AG08396 (cell line): ENCODE measurements at places on chromosomes 1 and 21.
A peak's percentile ranks its signal among the peaks of the same experiment; 100 is the strongest.

GRCh38 chr1:114473796-114474195, 37.2 kb downstream of the TRIM33 start:
- DNase-seq = no peak

- no peak for DNase-seq
These were observed 89.2 kb upstream of the GRIK3 start for GRCh38 chr1:37123276-37124115.

DNA sequence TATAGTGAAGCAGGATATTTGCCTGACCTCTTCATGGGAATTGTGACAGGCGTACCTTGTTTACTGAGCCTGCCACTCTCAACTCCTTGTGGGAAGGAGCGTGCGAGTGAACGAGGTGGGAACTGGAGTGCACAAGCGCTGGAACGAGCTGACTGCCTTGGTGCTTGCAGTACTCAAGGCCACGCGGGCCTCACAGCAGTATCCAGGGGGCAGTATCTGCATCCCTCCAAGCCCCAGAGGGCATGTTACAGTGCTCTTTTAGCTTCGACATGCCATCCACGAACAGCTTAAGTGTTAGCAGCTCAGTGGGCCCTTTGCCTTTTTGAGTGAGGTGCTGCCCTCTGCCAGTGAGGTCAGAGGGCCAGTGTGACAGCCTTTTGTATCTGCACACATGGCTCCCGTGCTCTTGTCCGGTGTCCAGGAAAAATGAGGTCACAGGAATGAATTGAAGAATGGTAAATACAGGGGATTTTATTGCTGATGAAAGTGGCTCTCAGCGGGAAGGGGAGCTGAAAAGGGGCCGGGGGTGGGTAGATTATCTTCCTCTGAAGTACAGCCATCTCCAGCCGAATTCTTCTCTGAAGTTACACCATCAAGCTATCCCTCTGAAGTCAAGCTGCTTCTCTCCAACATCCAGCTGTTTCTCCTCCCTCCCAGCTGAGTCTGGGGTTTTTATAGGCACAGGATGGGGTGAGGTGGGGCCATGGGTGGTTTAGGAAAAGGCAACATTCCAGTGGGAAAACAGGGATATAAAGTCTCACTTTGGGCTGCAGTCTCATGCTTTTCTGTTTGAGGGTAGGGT, 69.3 kb downstream of the EPB41 start:
- no peak for DNase-seq

DNA sequence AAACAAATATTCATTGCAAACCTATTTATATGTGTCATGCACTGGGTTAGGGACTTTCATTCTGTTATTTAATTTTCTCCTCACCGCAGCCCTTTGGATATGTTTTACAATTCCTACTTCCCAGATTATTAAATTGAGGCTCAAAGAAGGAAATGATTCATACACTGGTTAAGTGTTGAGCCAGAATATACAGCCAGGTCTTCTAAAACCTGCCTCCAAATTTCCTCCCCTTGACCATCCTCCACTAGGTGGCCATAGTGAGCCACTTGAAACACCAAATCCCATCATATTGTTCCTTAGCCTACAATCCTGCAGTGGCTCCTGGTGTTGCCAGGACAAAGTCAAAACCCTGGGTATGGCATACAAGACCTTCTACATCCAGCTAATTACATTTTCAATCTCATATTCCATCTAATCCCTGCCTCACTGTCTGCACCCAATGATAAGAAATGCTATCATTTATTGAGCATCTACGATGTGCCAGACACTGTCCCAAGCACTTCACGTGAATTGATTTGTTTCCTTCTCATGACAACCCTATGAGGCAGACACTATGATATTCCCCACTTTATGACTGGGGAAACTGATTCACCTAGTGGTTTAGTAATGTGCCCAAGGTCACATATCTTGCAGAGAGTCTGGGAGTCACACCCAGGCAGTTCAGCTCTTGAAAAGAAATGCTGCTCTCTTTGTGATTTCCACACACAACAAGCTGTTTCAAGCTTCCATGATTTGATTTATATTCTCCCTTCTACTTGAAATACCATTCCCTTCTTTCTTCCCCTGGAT, 23.6 kb upstream of the KIRREL1 start:
- DNase-seq = peak; percentile 83

GRCh38 chr1:111736548-111737215, 2.5 kb downstream of the INKA2 start:
- no peak for DNase-seq

GRCh38 chr1:85274969-85275453, 1.4 kb downstream of the BCL10 start:
- peak; percentile 56 for DNase-seq

DNA sequence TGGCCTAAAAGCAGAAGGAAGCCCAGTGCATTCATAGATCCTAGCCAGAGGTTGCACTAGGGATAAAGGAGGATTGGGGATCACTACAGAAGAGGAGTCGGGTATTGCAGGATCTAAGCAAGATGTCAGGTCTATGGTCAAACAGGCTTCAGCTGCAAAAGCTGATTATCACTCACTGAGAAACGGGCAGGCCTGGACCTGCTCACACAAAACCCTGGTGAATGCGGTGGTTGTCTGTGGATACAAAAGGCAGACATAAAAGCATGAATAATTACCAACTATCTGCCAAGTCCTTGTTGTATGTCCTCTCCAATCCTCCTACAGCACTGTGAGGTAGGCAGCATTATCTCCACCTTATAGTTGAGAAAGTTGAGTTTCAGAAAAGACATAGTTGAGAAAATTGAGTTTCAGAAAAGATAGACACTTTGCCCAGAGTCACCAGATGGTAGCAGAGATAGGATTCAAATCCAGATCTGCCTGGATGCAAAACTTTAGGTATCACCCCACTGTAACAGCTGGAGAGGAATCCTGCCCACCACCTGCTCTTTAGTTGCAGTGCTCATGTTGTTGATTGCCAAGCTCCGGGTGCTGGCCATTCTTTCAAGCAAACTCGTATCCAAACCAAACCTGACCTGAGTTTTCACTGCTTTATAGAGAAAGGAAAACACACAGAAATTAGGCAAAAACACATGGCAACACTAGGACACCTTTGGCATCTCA, 49.6 kb upstream of the HOOK1 start:
- no peak for DNase-seq

- DNase-seq = peak; percentile 67
These were observed 948 bp downstream of the TXLNA start for GRCh38 chr1:32180186-32181060.

- no peak for DNase-seq
These were observed 49.1 kb upstream of the ZBTB40 start for GRCh38 chr1:22402356-22403053.

- no peak for DNase-seq
These were observed 54.5 kb upstream of the PLXNA2 start for GRCh38 chr1:208298593-208299269.

DNA sequence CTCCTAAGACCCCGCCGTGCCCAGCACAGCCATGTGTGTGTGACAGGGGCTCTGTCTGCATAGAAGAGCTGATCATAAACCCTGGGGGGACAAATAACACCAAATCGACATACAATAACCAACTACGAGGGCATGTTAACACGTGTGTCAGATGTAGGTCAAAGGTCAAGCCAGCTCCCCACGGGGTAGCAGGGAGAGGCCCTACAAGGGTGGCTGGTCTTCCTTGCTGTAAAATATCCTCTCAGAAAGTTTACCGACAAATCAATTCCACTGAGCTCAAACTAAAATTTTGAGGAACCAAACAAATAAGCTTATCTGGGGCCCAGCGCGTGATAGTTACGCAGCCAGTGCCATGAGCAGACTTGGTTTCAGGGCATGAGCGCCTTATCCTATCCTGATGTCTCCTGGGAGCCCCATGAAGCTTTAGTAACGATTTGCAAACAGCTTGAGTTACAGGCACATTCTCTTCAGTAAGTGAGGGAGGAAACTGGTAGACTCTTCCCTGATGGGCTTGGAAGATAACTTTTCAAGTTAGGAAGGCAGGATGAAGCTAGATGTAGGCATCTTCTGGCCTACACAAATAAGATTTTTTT, 2.7 kb upstream of the TMPRSS3 start:
- DNase-seq = no peak

DNA sequence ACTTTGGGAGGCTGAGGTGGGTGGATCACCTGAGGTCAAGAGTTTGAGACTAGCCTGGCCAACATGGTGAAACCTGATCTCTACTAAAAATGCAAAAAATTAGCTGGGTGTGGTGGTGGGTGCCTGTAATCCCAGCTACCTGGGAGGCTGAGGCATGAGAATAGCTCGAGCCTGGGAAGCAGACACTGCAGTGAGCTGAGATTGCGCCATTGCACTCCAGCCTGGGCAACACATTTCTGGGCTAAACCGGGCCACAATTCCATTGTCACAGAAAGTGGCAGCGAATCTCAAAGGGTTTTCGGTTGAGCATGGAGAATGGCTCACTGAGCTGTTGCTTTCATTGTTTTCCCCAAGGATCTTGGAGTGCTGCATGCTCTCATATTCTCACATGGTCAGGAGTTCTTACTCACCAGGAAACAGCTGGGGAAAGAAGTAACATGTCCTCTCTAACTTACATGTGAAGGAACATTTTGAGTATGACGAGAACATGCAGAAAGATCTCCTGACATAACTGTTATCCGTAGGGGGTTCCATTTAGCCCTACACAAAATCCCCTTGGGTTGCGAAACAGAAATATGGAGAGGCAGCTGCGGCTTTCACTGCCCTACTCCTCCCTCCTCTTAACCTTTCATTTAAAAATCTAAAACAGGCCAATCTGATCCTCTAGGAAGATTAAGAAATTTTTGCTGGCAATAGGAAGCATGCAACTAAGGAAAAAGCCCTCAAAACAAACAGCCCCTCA, 341.1 kb downstream of the PCP4 start:
- no peak for DNase-seq

DNA sequence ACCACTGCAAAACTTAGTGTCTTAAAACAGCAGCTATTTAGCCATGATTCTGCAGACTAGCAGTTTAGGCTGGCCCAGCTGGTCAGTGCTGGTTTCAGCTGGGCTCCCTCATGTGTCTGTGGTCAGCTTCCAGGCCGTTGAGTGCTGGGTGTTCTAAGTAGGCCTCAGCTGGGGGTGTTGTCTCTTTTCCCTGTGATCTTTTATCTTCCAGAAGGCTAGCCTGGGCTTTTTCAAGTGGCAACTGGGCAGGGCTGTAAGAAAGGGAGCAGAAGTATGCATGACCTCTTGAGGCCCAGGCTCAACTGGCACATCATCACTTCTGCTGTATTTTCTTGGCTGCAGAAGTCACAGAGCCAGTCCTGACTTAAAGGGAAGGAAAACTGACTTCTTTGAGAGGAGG, 136.1 kb downstream of the KIF26B start:
- no peak for DNase-seq

DNA sequence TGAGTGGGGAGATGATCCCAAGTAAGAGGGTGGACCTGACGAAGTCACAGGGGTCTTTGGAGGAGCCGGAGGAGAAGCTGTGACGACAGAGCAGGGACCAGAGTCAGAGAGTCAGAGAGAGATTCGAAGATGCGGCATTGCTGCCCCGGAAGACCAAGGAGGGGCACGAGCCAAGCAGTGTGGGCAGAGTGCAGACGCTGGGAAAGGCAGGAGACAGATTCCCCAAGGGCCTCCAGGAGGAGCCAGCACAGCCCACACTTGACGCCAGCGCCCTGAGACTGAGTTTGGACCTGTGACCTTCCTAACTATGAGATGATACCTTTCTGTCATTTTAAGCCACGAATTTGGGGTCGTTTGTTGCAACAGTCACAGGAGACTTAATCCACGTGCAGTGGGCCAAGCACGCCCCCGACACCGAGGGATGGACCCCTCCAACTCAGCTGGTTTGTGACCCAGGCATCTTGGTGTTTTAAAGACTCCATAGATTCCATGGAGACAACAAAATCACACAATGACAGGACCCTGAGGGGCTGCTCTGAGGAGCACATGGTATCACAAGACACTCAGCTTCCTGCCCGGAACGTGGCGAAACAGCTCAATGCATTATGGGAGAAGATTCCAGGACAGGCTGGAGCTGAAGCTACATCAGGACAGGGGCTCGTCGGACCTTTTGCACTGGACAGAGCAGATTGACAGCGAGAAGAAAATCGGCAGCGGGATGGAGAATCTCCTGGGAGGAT, 11.0 kb upstream of the TFF1 start:
- no peak for DNase-seq

DNA sequence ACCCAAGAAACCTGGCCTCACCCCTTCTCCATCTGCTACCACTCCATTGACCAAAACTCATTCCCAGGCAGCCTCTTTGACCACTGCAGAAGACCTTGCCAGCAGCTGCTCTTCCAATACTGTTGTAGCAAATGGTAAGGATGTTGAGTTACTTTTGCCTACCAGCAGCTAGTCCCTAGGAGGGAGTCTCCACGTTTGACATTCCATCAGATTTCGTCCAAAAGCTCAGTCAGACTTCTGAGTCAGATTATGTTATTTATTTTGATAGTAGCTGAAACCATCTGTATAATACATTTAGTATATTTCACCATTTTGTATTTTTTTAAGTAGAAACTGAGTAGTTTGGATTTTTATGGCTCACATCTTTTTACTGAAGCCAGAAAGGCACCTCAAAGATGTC, 51.5 kb upstream of the WNT2B start:
- peak; percentile 24 for DNase-seq

- DNase-seq = no peak
These were observed 88.5 kb upstream of the ETV3 start for GRCh38 chr1:157226739-157227138.

- no peak for DNase-seq
These were observed 1637.4 kb upstream of the PRMT6 start for GRCh38 chr1:105419030-105419429.

- DNase-seq = no peak
These were observed 234.1 kb downstream of the SDCCAG8 start for GRCh38 chr1:243489681-243490546.

DNA sequence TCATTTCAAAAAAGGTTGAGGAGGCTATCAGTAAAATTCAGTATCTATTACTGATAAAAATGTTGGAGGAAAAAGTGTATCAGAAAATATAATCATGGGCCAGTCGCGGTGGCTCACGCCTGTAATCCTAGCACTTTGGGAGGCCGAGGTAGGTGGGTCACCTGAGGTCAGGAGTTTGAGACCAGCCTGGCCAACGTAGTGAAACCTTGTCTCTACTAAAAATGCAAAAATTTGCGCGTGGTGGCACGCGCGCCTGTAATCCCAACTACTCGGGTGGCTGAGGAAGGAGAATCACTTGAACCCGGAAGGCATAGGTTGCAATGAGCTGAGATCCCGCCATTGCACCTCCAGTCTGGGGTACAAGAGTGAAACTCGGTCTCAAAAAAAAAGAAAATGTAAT, 5.3 kb upstream of the ATP1A4 start:
- no peak for DNase-seq

GRCh38 chr1:205417870-205418635, 3.8 kb downstream of the LEMD1 start:
- no peak for DNase-seq

DNA sequence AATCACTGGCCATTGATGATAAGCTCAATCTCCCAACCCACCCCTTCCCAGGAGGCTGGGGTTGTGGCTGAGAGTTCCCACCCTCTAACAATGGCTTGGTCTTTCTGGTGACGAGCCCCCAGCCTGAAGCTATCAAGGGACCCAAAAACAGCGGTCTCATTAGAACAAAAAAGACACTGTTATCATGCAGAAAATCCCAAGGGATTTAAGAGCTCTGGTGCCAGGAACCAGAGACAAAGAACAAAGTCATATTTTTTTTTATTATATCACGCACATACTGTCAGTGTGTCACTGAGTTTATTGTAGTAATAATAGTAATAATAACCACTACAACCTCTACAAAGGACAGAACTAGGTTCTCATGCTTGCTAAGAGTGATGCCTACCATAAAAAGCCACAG, 43.9 kb downstream of the CCDC185 start:
- no peak for DNase-seq

GRCh38 chr1:156498432-156499193, 2.0 kb downstream of the MEF2D start:
- no peak for DNase-seq
